ENCODE measurements at places on chromosomes 4 and X.
A peak's percentile ranks its signal among the peaks of the same experiment; 100 is the strongest.

- peak; percentile 73 for DNase-seq
Observed at GRCh38 chr4:168451744-168452390, 28.4 kb downstream of the DDX60L start.

DNA sequence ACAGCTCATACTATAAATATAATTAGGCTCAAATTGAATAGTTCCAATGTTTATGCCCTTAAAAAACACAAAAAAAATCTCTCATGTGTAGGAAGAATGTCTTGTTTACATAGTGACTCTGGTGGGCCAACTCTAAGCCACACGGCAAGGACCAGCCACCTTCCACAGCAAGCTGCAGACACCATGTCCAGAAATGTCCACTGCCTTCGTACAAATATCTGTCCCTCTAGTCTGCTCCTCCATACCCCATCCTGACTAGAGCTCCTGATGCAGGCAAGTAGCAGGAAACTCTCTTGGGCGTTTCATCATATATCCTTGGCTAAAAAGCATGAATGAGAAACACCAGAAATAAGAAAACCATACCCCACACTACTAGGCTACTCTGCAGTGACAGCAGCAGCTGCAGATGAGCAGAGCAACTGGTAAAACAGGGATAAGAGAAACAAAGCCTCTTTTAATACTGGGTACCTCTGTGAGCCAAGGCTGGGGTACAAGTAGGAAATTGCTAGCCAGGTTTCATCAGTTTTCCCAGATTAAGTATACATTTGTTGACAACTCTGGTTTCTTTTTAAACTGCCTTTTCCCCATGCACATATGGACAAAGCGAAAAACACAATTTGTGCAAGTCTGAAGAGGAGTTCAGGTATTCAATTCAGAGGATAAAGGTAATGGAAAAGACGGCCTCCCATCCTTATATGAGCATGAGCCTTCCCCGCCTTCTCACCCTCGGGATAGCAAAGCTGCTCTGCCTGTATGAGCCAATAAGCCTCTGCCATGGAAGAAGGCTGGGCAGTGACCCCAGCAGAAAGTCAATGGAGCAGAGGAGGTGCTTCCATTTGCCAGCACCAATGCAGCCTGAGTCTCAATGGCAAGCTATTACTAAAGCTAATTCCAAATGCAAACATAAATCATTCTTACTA, 245.4 kb downstream of the DCLK2 start:
- peak; percentile 46 for DNase-seq

DNA sequence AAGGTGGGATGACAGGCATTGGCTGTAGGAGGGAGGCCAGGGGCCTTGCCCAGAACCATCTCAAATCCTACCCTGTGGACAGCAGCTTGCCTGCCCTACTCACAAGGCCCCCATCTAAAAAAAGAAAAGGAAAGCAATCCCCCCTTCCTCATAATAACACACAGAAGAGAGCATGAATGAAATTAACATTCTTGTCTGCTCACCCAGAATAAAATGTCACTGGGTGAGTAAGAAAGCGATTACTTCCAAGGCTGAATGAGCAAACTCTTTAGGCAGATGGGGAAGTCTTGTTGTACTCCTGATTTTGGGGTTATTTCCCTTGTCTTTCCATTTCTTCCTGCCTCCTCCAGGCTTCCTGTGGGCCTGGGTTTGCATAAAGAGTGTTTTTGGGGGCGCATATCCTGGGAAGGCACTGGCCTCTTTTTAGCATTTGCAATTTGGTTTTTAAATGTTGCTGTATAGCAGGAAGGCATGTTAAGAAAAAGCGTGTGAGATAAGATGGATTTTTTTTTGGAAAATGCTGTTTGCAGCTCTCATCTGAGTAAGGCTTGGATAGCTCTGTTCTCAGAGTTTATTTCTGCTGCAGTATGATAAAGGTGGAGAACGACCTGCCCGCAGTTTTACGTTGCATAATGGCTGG, 248.3 kb upstream of the GATB start:
- DNase-seq: no peak

GRCh38 chr4:37732526-37733186, 46.5 kb upstream of the RELL1 start:
- DNase-seq: no peak

DNA sequence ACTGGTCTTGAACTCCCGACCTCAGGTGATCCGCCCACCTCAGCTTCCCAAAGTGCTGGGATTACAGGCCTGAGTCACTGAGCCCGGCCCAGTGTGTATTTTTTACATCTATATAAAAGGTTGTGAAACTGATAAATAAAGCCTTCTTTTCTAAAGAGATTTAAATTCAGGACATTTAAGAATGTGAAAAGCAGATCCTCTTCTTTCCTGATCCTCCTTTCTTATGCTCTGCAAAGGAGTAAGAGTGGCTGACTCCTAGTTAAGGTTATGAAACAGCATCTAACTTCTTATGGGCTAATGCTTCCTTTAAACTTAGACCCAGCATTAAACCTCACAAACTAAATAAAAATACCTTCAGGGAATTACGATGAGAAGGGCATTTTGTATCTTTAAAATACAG, 197.7 kb upstream of the MAB21L2 start:
- DNase-seq: no peak

DNA sequence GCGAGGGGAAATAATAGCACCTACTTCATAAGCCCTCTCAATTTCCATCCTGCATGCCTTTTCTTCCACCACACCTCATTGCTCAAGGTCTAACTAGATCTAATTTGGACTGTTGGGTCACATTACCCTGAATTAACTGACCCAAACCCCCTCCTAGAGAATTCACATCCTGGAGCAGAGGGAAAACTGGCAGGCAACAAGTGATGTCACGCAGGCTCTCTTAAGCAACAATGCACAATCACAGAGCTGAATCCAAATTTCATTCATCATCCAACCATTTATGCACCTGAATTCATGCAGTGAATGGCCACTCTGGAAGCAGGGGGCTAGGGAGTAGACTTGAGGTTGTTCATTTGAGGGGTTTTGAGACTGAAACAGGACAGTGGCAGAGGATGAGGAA, 107.7 kb upstream of the HUWE1 start:
- DNase-seq: no peak

- DNase-seq: no peak
Observed at GRCh38 chrX:10085223-10085622, 71.6 kb upstream of the CLCN4 start.

- no peak for DNase-seq
Observed at GRCh38 chrX:39492497-39493162, 605.1 kb downstream of the BCOR start.

GRCh38 chr4:184016759-184017668, 111.9 kb downstream of the STOX2 start:
- peak; percentile 6 for DNase-seq

DNA sequence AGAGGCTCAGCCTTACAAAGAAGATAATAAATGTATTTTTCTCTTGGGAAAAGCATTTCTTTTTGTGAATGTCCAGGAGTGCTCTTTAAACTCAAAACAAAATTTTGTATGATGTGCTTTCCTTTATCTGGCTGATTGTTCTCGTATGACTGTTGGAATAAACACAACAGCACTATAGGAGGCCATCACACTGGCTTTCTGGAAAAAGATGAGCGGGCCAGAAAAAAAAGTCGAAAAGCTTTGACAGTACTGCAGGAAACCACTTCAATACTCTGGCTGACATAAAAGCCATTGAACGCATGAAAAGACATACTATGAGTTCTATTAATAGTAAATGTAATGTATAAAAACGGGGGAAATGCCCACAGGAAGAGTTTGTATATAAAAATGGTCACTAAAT, 64.7 kb upstream of the CTSO start:
- DNase-seq: no peak

DNA sequence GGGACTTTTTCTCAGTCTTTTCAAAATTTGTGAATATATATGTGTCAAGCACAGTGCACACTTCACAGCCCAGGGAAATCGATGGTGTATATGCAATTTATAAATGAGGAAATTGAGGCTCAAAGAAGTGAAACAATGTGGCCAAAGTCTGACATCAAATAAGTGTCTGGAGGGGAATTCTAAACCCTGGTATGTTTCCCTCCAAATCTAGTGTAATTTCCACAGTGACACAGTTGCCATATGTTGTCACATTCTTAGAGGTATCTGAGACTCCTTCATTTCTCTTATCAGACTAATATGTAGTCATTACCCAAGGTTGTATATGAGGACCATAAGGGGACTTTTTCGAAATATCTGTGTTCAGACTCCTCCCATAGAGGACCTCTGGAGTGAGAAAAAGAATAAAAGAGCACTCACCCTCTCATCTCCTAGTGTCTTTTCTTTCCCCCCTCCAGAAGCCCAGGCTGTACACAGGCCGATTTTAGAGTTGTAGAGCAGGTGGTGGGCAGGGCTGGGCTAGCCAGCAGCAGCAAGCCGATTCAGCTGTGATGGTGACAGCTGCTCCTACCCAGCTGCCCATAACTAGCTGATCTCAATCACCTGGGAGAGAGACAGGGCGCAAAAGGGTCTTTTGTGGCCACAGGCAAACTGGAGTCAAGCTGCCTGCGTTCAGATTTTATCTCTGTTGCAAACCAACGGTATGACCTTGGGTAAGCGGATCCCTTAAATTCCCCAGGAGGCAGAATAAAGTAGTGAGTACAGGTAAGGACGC, 55.1 kb downstream of the CLCN5 start:
- DNase-seq: no peak

GRCh38 chr4:38620065-38620464, 43.9 kb upstream of the KLF3 start:
- no peak for DNase-seq

DNA sequence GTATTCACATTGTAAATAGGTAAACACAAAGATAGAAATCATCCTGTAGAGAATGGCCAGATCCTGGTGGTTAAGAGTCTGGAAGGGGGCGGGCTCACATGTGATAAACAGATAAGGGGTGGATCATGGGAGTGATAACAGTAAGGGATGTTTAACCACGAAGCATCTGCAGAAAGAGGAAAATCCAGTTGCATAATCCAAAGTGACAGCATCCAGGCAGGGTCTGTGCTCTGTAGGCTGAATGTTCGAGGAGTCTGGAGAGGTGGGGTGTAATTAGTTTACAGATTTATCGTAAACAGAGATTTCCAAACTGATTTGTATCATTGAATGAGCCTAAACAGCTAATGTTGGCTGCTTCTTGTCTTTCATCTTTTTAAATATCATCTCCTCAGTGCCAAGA, 1009.8 kb upstream of the SLIT2 start:
- no peak for DNase-seq

- no peak for DNase-seq
Observed at GRCh38 chr4:119237642-119238041, 25.1 kb downstream of the USP53 start.

DNA sequence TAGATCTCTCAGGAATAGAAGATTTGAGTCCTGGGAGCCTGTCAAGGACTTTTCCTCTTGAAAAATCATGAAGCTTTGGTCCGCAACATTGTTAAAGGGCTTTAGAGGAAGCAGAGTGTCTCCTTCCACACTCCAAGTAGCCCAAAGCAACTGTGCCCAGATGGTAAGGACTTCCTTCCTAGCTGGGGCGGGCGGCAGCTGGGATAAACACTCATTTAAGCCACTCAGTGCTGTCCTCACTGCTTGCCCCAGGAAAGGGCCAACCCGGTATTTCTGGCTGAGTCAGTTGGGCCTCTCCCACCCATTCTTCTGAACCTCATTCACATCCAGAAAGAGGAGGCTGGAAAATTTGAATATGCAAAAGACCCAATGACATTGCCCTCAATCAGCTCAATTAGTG, 144.3 kb downstream of the CHIC2 start:
- DNase-seq: no peak

DNA sequence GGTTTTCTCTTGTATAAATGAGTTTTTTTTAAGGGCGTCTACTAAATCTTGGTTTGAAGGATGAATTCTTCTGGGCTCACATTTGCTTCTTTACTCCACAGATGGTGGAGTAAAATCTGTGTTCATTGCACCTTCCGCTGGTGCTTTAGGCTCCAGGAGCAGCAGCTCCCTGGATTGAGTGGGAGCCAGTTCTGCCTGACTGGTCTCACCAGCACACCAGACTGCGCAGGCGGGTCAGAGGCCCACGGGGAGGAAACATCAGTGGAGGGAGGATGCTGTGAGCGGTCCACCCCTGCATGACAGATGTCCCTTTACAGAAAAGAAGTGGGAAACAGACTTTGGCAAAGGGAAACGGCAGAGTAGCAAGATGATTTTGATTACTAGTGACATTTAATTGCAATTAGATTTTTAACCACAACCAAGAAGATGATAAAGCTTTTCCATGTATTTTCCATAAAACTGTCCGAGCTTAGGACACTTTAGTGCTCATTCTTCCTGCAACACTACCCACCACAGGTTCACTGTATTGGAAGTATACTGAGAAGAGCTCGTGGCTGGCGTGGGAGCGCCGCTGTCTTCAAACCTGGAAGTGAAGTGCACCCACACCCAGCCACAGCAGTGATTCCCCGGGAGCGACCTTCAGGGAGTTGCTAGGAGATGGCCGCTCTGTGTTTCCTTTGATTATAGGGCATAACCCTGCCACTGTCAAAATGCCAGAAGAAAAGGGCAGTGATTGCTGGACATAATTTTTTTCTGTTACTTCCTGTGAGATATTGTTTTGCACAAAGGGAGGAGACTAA, 95.2 kb downstream of the SORBS2 start:
- DNase-seq: no peak

DNA sequence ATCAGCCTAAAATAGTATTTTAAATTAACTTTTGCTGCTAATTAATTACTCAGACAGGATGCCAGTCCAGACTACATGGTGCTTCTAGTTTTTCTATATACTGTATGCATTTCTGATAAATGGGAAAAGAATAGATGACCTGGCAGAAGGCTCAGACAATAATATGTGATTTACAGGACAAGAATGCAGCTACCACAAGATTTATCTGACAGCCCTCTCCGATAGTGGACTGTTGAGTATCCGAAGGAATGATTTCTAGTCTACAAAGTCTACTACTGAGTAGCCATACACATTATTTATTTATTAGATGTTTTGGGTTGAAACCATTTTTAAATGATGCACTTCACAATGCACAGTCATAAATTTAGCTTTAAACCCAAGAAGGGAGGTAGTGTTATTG, 212.8 kb downstream of the MAB21L2 start:
- no peak for DNase-seq

- no peak for DNase-seq
Observed at GRCh38 chr4:163003979-163004378, 162.7 kb downstream of the NAF1 start.

- no peak for DNase-seq
Observed at GRCh38 chr4:41505161-41505661, 32.7 kb upstream of the LIMCH1 start.

- DNase-seq: no peak
Observed at GRCh38 chr4:28835501-28835900, 1884.7 kb upstream of the PCDH7 start.

DNA sequence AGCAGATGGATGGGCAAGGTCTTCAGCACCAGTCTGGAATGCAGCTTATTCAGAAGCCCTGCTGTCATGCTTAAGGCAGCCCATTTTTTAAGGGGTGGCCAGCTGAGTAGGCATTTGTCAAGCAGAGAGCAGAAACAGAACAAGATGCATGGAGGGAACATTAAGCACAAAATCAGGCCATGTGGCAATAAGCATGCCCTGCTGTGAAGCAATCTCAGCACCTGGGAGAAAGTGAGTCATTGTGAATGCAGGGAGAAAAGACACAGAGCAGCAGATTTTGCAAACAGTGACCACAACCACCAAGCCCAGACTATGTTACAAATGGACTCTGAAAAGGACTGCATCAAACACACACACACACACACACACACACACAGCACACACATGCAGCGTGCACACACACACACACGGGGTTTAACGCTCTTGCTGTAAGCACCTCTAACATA, 94.1 kb upstream of the GALNT7 start:
- peak; percentile 82 for DNase-seq

Data from fibroblast of skin of right quadriceps (primary cell).